ENCODE measurements at places on chromosomes 16 and 17. TPM values are rescaled to one million over a fixed set of nuclear protein-coding genes. Genes with fewer than 3 reads are reported as not detected.

Gene OSGIN1
- total RNA-seq = 0.39 TPM

Gene ABCC6
- total RNA-seq = not detected

Gene RAB37
- not detected for total RNA-seq

Gene CRLF3
- 8.0 TPM for total RNA-seq

Gene SEPTIN1
- 0.39 TPM for total RNA-seq

Gene HASPIN
- total RNA-seq = 3.4 TPM

Gene GPR142
- total RNA-seq = not detected

Gene CHST5
- not detected for total RNA-seq

Gene PLK1
- 12.4 TPM for total RNA-seq

Gene RHBDL3
- under 0.01 TPM for total RNA-seq

Gene TPSD1
- total RNA-seq = not detected

Gene ARHGAP44
- total RNA-seq = 2.4 TPM

Gene ANKRD40CL
- under 0.01 TPM for total RNA-seq

Gene TMC7
- total RNA-seq = 0.39 TPM

Gene ADAP2
- 0.39 TPM for total RNA-seq

Gene RAB26
- total RNA-seq = 0.33 TPM

Gene SNAI3
- not detected for total RNA-seq

Gene TMC8
- under 0.01 TPM for total RNA-seq

Gene C17orf78
- total RNA-seq = not detected

Gene LMF1
- total RNA-seq = 45.7 TPM

Gene ADAD2
- not detected for total RNA-seq

Gene NDUFAF8
- 20.9 TPM for total RNA-seq

Gene HOXB6
- total RNA-seq = not detected

Gene HNF1B
- not detected for total RNA-seq

Gene RDM1
- under 0.01 TPM for total RNA-seq

Gene CTRB1
- total RNA-seq = not detected

Gene KRTAP16-1
- not detected for total RNA-seq

Gene MRPL38
- 40.0 TPM for total RNA-seq

Gene PPY
- not detected for total RNA-seq

Gene PRSS36
- 2.5 TPM for total RNA-seq

Gene SLC16A6
- total RNA-seq = under 0.01 TPM

Gene MILR1
- not detected for total RNA-seq

Gene GHDC
- total RNA-seq = 9.7 TPM

Gene STX1B
- total RNA-seq = 1.5 TPM

Gene C17orf50
- total RNA-seq = not detected

Gene TSPOAP1
- total RNA-seq = 0.43 TPM

Gene NXN
- total RNA-seq = 38.1 TPM

Gene HOXB3
- total RNA-seq = 2.2 TPM

Gene GGT6
- not detected for total RNA-seq

Gene MYH11
- not detected for total RNA-seq

Gene DOC2A
- total RNA-seq = not detected

Gene MARVELD3
- 6.6 TPM for total RNA-seq

Gene PRR35
- 0.39 TPM for total RNA-seq

Gene TNFRSF13B
- not detected for total RNA-seq

Gene TMIGD1
- not detected for total RNA-seq

Data from placental epithelial cell (primary cell).